Kidney tubule cell (primary cell): ENCODE measurements at places on chromosomes 12 and 14.
A peak's percentile ranks its signal among the peaks of the same experiment; 100 is the strongest.

DNA sequence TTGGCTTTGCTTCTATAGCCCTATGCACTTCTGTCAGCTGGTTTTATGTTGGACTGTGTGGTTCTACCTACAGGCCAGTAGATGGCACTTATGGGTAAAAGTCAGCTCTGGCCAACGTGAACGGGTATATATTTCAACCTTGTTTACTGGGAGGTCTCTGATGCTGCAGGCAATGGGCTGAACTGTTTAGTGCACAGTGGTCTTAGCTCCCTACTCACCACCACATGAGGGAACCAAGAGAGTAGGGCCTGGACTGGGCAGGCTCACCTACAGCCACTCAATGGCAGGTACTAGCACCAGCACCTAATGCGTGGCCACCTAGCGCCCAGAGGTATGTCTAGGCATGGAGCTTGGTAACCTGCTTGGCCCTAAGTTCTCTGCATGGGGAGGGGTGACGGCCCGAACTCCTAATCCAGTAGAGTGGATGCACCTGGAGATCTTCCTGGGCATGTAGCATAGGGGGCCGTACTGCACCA lies 481.8 kb downstream of the TMEM117 start:
- peak; percentile 59 for DNase-seq

- DNase-seq = no peak
Observed at GRCh38 chr14:24121210-24121609, 6.5 kb upstream of the NRL start.

- DNase-seq = no peak
Observed at GRCh38 chr12:70094467-70094866, 148.8 kb upstream of the CNOT2 start.

DNA sequence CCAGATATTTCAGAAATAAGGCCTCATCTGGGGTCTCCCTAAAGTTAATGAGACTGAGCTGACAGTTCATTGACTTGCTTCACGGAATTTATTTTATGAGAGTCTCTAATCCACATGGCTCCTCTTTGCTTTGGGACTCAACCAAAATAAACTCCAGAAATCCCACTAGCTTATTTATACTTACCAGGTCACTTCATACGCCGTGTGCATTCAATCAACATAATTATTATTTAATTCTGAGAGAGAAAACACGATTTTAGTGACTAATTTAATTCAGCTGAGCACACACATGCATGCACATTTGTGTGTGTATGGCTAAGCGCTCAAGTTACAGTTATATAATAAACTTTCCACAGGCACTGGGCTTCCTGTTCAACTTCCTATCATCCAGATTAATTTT lies 333.4 kb upstream of the CCDC196 start:
- no peak for DNase-seq

GRCh38 chr12:98465950-98466602 lies 49.3 kb upstream of the TMPO start:
- no peak for DNase-seq

DNA sequence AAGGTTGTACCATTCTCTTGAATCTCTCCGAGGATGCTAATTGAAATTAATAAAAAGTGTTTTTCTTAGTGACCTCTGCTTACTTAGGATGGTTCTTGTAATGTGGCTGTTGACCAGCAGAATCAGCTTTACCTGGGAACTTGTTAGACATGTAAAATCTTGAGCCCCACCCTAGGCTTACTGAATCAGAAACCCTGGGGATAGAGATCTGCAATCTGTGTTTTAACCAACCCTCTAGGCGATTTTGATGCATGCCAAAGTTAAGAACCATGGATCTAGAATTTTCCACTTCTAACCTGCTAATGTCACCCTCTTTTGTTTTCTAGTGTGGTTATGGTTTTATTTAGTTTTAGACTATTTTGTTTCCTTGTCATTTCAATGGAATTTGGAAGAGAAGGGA lies 6.5 kb downstream of the NUBPL start:
- no peak for DNase-seq

DNA sequence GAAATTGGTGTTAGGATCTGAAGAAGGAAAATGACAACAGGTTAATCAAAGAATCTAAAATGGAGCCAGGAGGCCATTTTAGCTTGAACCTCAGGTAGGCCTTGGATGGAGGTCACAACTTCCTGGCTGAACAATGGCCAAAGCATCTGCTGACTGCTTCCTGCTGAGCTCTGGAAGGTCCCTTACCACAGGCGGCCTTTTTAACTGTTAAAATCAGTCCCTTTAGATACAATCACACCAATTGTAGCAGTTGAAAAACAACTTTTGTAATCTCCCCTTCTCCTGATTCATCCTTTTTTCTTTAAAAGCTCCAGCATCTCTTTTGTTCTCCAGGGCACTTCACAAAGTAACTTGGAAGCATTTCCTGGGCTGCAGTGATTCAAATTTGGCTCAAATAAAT lies 388.8 kb downstream of the PDZRN4 start:
- peak; percentile 9 for DNase-seq
